Stimulated activated CD4-positive, alpha-beta T cell treated with anti-CD3 and anti-CD28 coated beads, Interleukin-1b, Interleukin-23, amount 100 ng/mL, for 24 hours (primary cell): ENCODE measurements at places on chromosomes 11 and 22.

DNA sequence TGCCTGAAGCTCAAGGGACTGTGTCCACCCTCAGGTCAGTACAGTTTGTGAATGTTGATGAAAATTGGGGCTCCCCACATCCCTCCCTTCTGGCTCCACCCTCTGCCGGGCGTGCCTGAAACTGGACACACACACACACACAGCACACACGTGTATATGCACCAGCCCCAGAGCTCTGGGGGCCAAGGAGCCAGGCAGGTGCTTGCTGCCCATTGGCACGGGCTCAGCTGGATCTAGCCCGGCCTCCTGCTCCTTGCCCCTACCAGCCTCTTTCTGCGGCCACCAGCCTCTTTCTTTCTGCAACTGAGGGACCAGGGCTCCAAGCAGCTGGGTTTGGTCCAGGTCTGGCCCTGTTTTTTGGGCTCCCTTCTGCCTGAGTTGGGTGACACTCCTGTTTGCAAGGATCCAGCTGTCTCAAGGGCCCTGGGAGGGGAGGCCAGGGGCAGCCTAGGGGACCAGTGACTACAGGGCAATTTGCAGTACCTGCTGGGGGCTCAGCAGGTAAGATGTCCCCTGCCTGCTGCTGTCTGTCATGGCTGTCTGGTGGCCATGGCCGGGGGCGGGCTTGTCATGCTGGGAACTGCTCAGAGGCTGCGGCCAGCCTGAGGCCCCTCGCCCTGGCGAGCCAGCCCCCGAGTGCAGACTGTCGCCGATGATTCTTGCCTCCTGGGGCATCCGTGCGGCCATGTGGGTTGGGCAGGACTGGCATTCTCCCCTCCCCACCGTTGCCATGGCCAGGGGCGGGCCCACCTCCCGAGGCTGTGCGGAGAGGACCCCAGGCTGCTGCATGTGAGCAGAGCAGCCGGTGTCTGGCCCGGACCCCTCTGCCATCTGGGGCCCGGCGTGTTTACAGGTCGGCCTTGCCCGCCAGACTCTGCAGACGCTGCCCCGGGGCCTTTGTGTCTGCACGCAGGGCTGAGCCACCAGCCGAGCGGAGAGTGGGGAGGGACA lies 51.5 kb upstream of the PPARA start:
- no peak for DNase-seq

GRCh38 chr11:78504708-78505107 lies 70.0 kb downstream of the NARS2 start:
- DNase-seq: no peak

DNA sequence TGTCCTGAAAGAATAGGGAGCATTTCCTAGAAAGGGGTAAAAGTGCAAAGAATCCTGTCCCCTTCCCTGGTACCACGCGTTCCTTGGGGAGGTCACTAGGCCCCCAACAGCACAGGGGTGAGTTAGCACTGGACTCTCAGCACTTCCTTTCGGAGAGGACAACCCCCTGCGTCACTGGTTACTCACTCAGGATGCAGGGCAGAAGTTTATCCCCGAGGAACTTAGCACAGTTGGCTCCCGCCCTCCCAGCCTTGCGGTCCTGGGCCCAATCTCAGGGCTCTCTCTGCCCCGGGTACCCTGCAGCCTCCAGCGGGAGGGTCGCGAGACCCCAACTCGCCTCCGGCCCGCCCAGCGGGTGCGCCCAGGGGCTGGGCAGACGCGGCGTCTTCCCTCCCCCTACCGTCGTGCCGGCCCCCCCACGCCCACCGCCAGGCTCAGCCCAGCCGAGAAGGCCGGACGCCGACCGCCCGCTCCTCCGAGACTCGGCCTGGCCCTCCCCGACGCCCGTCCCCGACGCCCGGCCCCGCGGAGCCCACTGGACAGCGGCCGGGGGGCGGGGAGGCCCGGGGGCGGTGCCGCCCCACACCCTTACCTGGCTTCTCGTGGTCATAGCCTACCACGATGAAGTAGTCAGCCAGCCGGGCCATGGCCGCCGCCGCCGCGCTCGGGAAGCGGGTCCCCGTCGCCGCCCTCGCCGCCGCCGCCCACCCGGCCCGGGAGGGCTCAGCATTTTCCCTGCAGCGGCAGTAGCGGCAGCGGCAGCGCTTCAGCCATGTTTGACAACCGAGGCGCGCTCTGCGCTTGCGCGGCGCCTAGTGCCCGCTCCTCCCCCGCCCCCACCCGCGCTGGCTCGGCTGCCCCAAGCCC lies at the start of gene SBF2:
TSS of gene SBF2 (minus strand) at position 797 of the 867 bp plus-strand sequence. CDS start at position 647, 150 bp downstream.
- peak; percentile 71 for DNase-seq

DNA sequence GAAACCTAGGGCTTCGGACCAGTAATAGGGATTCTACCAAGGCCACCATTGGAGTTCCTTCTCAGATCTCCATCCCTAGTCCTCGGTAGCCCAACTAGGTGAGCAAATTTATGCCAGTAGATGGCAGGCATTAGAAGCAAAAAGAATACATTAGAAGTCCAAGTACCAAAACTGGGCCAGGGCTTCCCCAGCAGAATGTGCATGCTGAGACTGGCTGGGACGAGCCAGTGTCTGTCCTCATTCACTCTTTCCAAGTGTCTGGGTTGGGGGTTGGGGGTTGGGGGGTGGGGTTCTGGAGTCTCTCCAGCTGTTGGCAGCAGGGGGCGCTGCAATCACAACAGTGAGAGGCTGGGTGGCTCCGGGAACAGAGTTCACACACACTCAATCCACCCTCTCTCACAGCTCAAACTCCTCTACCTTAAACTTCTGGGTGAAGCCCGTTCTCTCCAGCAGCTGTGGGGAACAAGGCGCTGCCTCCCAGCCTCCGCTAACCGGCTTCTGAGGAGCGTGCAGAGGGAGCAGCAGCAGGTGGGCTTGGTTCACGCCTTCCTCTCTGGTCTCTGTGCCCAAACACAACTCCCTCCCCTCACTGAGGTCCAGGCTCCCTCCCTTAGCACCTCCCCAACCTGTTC lies 57.5 kb downstream of the BTG4 start:
- DNase-seq: peak; percentile 7

DNA sequence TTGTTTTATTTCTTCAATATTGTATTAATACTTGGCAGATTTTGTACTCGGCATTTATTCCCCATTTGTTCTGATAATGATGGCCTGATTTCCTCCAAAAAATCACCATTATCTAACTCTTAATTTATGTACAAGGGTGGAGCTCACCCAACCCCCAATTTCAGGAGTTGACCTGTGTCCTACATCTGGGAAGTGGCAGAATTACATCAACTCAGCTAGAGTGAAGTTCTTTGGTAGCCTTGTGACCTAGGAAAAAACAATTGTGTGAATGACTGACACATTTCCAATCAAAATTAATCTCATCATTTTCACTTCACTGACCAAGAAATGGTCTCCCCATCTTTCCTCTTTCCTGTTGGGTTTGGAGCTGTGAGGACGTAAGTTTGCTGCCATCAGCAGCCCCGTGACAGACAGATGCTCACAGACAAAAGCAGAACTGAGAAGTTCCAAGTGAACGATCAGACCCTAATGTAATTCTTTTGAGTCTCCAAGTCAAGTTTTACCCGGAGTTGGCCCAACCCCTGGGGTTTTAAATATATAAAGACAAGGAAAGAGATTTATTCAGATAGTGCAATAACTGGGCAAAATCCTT lies 16.6 kb upstream of the MS4A6E start:
- no peak for DNase-seq

GRCh38 chr11:65700399-65700798 lies 11.7 kb upstream of the KAT5 start:
- DNase-seq: no peak

DNA sequence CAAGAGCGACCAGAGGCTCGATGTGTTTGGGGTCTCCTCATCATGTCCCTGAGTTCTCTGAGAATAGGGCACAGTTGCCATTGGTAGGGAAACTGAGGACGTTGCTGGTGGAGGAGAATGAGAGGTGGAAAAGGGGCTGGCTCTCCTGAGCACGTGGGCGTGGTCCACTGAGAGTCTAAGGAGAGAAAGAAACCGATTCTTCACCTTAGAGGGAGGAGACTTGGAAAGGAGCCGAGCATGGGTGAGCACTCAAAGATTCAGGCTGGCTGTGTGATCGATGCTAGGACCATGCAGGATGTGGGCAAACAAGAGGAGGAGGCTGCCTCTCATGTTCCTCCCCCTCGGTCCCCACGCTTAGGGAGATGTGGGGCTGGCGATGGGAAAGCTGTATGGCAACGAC lies 19.8 kb upstream of the TLCD5 start:
- no peak for DNase-seq

DNA sequence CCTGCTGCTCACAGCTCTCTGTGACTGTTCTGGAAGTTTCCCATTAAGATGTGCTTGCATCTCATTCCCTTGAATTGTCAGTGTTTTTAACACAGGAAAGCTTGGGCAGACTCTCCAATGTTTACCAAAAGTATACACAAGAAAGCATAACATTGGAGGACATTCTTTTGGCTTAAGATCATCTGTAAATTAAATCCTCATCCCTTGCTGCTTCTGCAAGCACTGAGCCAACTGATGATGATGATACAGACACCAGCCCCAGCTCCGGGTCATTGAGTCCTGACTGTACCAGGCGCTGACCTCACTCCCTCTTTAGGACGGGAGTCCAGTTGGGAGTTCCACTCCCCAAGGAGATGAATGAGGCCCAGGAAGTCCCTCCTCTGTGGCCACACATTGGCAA lies 23.8 kb downstream of the CD82 start:
- DNase-seq: no peak

- no peak for DNase-seq
Observed at GRCh38 chr11:101741479-101742175, 157.8 kb upstream of the TRPC6 start.

DNA sequence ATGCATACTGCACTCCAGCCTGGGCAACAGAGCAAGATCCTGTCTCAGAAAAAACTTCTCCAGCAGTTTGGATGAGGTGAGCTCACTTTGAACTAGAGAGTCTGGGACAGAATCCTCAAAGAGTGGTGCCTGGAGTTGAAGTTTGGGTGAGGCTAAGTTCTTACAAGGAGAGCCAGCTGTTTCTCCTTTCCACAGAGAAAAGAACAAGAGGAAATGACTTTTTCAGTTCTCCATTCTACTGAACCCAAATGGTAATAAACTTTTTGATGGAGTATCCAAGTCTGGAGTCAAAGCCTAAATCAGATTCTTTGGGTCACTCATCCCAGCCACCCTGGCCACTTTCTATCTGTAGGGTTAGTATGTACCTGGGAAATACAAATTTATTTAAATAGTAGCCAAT lies 102.7 kb downstream of the TRAF6 start:
- DNase-seq: no peak

- no peak for DNase-seq
Observed at GRCh38 chr11:36268337-36268985, 20.8 kb downstream of the COMMD9 start.

DNA sequence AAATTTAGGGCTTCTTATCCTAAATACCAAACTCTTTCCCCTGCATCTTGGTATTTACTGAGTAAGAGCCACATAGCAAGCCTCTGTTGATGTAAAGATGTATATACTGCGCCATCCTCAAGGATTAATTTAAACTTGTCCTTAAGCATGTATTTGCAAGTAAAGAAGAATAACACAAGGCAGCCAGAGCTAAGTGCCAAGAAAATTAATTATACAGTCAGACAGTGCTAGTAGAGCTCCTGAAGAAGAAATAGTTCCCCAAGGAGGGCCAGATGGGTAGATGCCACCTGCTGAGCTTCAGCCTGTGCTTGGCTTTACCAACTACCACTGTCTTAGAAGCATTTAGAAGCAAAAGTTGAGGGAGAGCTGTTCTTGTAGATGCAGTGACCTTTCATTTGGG lies 470.0 kb downstream of the BUD13 start:
- DNase-seq: no peak

- DNase-seq: no peak
Observed at GRCh38 chr11:117095284-117096161, 2.7 kb downstream of the SIK3 start.

DNA sequence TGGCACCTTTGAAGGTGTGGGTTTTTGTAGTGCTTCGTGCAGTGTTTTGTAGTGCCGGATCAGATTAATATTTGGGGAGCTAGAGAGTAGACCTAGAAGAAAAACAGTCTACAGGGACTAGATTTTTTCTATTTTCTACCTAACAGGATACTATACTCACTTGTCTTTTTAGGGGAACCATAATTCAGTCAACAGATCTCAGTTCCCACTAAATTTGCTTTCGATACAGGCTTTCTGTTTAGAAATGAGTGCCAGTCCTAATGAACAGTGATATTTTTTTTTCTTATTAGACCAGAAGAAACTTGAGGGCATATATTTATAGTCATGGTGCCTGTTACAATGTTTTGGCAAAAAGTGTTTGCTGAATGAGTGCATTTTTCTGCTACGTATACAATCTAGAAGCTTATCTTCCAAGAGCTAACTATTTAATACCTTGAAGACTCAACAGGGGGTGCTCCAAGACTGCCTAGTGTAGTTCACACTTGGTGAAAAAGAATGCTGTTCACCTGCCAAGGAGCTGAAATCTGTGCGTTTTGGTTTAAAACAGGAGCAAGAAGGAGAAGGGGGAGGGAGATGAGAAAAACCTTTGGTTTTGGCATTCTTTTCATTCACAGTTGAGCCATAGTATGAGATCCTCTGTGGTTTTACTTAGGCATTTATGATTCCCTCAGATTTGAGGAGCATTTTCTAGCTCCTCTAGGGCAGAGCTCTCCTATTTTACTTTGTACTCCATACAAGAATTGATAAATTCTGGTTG lies 44.9 kb upstream of the VSTM5 start:
- DNase-seq: no peak
